Activated CD4-positive, alpha-beta T cell treated with anti-CD3 and anti-CD28 coated beads, Interleukin-2, amount 10 ng/mL, durations not matched to agents 7 days and 5 days (primary cell): ENCODE measurements at places on chromosomes 1 and 21. TPM values are rescaled to one million over a fixed set of nuclear protein-coding genes. Genes with fewer than 3 reads are reported as not detected.
A peak's percentile ranks its signal among the peaks of the same experiment; 100 is the strongest.

- no peak for DNase-seq
Measured at GRCh38 chr1:231419147-231419546, 2.9 kb downstream of the EGLN1 start.

- DNase-seq: no peak
Measured at GRCh38 chr1:8095584-8095983, 69.5 kb upstream of the ERRFI1 start.

Gene NUDT4B
- total RNA-seq: 0.52 TPM

- no peak for DNase-seq
Measured at GRCh38 chr1:178048426-178048825, 45.5 kb upstream of the RASAL2 start.

GRCh38 chr1:1026599-1027413 lies 6.9 kb downstream of the AGRN start:
- no peak for DNase-seq

- DNase-seq: no peak
Measured at GRCh38 chr1:173408886-173409285, 68.2 kb upstream of the PRDX6 start.

Gene ST6GALNAC3
- total RNA-seq: 0.02 TPM

Gene OR2L8
- 0.29 TPM for total RNA-seq

DNA sequence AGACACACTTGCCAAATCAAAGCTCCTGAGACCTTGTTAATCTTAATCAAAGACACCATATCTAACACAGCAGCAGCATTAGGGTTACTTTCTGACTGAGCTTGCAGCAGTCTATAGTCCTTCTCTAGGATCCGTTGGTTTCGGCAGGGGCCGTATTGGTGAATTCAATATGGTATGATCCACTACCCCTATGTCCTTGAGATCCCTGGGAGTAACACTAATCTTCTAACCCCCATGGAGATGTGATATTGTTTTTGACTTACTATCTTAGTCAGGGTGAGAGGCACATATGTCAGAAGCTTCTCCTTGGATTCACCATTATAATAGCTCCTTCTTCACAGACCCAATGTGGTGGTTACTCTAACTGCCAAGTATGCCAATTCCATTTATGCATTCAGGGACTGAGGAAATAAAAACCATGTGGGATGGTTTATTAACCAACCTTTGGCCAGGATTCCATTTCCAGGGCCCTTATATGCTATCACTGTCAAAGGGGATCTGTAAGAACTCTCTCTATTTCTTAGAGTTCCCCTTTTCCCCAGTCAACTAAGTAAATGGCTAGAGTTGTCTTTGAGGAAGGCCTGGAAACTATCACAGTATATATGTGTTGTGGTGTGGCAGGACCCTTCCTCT lies 673.6 kb upstream of the USP24 start:
- no peak for DNase-seq

DNA sequence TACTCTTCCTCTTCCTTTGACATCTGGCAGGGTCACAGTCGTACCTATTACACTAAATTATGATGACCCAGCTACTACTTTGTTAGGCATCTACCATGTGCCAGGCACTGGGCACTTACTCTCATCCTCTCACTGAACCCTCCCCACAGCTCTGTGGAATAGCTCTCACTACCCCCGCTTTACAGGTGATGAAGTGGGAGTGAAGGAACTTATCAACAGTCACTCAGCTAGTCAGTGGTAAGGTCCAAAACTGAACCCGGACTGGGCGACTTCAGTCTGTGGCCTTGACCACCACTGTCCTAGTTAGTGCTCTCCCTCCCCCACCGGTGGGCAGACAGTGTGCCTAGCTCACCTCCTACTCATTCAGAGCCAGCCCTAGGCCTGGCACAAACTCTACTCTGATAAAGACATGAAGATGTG lies 12.3 kb downstream of the ADGRB2 start:
- DNase-seq: no peak

Gene GUCA2A
- total RNA-seq: not detected

DNA sequence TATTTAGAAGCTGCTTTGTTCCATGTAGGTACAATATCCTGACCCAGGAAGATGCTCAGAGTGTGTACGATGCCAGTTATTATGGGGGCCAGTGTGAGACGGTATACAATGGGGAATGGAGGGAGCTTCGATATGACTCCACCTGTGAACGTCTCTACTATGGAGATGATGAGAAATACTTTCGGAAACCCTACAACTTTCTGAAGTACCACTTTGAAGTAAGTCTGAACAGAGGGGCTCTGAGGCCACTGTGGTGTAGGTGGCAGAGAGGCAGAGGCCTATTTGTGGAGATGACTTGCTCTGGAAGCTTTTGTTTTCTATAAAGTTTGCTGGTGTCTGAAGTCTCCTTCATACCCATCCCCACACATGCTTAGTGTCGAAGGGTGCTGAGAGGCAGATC lies 26.8 kb downstream of the C8A start:
- no peak for DNase-seq

Gene GBP6
- total RNA-seq: 0.27 TPM

Gene MYCL
- total RNA-seq: not detected

DNA sequence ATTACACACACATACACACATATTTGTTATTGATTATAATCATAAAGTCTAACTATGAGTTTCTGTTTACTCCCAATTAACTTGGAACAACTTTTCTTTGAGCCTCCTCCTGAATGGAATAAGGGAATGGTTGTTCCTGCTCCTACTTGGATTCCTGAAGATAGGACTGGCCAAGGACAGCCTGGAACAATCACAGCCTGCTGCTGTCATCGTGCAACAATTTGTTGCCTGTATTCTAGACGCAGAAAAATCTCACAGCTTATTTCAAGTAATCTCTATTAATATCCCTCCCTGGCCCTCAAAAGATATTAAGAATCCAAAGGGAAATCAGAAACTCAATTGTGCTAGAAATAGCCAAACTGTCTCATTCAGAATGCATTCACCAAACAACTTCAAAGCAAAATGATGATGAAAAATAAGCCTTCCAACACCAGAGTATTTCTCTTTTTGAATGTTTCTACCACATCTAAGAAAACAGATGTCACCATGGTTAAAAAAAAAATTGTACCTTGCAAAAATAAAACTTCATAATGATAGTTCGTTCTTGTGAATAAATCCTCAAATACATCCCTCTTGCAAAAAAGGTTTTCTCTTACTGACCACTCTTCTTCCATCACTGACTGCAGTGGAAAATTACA lies 30.9 kb downstream of the RCAN1 start:
- no peak for DNase-seq

- DNase-seq: peak; percentile 67
Measured at GRCh38 chr1:3033040-3033789, 11.9 kb downstream of the ACTRT2 start.

DNA sequence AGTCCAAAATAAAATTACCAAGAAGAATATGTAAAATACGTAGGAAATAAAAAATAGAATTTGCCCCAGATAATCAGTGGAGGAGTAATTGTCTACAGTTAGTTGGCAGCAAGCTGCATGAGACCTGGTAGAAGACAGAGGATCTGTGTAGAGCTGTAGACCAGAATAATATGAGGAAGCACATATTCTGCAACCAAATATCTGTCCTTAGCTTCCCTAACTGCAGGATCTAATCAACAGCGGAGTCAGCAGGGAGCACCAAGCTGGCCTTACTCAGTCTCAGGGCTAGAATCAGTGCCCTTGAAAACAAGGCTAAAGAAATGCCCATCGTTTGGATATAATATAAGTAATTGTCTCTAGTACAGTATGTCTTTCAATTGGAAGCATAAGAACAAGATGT lies 6.1 kb upstream of the GCSAML start:
- no peak for DNase-seq
